HS-5 (cell line): ENCODE measurements at places on chromosomes 16 and 17.

GRCh38 chr17:62111562-62112171, 46.6 kb upstream of the MED13 start:
- no peak for DNase-seq

DNA sequence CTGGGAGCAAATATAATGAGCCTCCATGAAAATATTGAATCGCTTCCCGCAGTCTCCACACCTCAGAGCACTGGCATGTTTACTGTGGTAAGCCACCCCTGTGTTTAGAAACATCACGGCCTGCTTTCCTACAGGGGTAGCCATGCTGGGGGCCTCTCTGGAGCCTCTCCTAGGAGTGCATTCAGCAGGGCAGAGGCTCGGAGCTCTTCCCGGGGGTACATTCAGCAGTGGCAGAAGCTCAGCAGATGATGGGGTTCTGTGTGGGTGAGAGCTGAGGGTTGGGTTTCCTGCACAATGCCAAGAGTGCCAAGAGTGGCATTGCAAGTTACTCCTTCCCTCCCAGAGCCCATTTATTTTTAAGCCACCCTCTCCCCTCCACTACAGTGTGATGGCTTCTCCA, 386.6 kb downstream of the SEC14L1 start:
- no peak for DNase-seq

DNA sequence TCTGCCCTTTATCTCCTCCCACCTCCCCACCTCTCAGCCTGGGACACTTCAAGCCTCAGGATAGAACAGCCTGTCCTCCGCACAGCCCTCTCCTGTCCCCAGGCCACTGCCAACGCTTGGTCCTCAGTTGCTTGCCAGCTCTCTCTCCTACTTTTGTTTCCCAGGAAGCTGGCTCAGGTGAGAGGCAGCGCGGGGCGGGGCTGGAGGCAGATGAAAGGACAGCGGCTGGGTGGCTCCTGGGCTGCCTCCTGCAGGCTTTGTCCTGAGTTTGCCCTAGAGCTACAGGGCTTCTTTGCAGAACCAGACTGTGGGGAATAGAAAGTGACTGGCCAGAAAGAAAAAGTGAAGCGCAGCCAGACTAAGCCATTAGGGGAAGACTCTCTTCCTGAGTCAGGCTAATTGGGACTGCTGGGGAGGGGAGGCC, 48.2 kb upstream of the CDC42EP4 start:
- DNase-seq, result no peak

DNA sequence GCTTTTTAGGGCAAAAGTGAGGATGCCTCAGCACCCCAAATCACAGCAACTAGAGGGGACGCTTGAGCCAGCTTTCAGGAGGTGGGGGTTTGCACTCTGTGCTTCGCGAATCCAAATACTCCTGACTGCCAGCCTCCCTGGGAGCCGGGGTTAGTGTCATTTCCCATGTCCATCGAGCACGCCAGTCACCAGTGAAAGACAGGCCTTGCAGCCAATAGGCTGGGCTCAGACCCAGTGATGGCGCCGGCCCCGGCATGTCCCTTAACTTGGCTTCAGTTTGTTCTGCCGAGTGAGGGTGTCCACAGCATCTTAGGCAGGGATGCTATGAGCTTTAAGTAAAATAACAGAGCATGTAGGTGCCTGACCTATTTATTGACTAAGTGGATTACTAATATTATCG, 50.9 kb upstream of the CDC42EP4 start:
- DNase-seq, result no peak

DNA sequence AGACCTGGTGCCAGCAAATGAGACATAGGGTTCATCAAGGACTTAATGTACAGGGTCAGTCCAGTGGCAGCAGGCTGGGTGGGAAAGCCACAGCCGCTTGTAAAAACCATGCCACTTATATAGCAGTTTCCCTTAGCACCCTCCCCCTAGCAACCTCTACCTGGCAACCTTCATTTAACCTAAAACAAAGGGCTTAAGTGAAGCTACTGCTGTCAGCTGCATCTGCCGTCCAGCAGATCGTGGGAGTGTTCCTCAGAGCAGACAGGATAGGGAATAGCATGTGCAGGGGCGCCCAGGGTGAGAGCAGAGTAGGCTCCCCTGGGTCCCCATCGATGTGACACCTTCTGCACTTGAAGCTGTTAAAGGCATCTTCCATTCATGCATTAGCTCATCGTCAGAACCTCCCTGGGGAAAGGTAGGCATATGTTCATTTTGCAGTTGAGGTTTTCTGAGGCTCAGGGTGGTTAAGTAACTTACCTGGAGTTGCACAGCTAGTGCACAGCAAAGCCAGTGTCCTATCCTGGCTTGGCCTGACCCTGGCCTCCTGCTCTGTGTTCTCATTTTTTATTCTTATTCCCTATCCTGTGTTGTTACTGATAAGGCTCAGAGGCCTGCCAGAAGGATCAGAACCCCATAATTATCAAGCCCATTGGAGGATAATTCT, 112.5 kb downstream of the SOCS1 start:
- DNase-seq, result no peak

- DNase-seq, result no peak
Measured at GRCh38 chr17:5838661-5839300, 231.4 kb upstream of the WSCD1 start.

- no peak for DNase-seq
Measured at GRCh38 chr17:28958820-28959455, 7.6 kb upstream of the PHF12 start.

- no peak for DNase-seq
Measured at GRCh38 chr17:36857698-36858097, 79.6 kb upstream of the LHX1 start.

GRCh38 chr16:68272507-68273209, 8.3 kb downstream of the SLC7A6 start:
- DNase-seq, result no peak

GRCh38 chr16:77300256-77300655, 101.0 kb downstream of the SYCE1L start:
- DNase-seq, result no peak

- no peak for DNase-seq
Measured at GRCh38 chr17:42055027-42055426, 4.6 kb upstream of the C17orf113 start.

DNA sequence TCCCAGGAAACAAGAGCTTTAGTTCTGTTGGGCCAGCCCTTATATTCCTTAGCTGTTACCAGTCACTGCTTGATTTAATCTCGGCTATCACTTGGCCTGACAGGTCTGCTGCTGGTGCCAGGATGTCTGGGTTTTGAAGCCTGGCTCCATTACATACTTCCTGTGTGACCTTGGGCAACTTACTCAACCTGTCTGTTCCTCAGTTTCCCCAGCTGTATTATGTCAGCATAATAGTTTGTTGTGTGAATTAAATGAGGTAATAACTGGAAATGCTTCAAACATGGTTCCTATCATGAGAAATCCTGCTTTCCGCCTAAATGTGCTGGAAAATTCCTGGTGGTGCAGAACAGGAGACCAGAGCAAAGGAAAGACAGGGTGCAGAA, 50.6 kb upstream of the STH start:
- DNase-seq, result no peak

- DNase-seq, result no peak
Measured at GRCh38 chr16:86994215-86994614, 323.0 kb downstream of the C16orf95 start.

GRCh38 chr17:50361561-50362480, 11.2 kb downstream of the MRPL27 start:
- no peak for DNase-seq

GRCh38 chr17:78257810-78258322, 26.4 kb downstream of the TMEM235 start:
- DNase-seq, result no peak

GRCh38 chr16:13193721-13194120, 292.3 kb downstream of the SHISA9 start:
- DNase-seq, result no peak

GRCh38 chr16:15836965-15837611, 19.7 kb downstream of the MYH11 start:
- DNase-seq, result no peak

- no peak for DNase-seq
Measured at GRCh38 chr16:81513204-81514040, 68.8 kb downstream of the CMIP start.

- DNase-seq, result no peak
Measured at GRCh38 chr17:43701318-43701743, 39.6 kb upstream of the MEOX1 start.

GRCh38 chr17:52027620-52028295, 130.8 kb downstream of the CA10 start:
- peak; percentile 16 for DNase-seq

- DNase-seq, result no peak
Measured at GRCh38 chr17:34383216-34383615, 20.2 kb upstream of the CCL1 start.
